ENCODE measurements at places on chromosomes 2 and 18. TPM values are rescaled to one million over a fixed set of nuclear protein-coding genes. Genes with fewer than 3 reads are reported as not detected.

DNA sequence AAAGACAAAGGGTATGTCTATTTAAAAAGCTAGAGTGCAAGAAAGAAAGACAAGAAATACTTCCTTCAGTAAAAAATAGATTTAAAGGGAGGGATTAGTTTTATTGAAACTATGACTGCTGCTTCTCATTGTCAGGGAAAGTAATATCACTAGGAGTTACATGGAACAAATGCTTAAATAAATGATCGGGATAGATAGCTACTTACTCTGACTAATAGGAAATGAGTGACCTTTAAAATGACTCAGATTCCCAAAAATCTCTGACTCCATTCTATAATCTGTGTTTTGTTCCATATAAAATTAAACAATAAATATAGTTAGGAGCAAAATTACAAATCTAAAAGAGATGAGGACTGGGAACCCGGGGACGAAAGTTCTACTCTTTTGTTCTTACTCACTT is 669.3 kb downstream of the NR4A2 start:
- DNase-seq: no peak

DNA sequence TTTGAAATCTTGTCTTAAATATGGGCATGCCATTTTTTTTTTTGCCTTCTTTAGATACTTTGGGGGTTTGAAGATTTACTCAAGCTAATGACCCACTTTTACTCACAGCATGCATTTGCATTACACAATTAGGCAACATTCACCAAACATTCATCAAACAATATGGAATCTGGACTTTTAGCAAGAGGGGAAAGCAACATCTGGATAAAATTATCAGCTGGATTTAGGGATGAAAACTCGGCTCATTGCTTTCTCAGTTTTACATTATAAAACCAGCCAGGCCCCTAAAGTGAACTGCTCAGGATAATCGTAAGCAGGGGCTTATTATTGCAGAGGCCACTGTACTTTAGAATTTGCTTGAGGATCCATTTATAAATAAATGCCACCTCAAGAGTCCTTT is 44.7 kb downstream of the SOX11 start:
- no peak for DNase-seq

DNA sequence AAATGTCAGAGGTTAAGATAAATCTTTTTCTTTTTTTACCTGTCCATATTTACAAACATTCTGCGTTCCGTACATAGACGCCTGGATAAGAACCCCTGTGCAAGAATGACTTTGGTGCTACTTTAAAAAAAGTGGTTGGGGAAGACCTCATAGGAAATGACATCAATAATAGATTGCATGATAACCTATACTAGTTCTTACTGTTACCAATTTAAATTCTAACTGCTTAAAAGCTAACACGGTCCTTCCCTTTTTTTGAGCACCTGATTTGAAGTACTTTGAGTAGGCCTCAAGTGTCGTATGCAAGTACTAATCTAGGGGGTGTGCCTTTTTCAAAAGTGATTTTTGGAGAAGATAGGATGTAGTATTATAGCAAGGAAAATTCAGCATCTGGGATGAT is 2.1 kb downstream of the SLC39A10 start:
- no peak for DNase-seq

GRCh38 chr2:212194396-212194795 is 344.2 kb downstream of the ERBB4 start:
- DNase-seq: no peak

DNA sequence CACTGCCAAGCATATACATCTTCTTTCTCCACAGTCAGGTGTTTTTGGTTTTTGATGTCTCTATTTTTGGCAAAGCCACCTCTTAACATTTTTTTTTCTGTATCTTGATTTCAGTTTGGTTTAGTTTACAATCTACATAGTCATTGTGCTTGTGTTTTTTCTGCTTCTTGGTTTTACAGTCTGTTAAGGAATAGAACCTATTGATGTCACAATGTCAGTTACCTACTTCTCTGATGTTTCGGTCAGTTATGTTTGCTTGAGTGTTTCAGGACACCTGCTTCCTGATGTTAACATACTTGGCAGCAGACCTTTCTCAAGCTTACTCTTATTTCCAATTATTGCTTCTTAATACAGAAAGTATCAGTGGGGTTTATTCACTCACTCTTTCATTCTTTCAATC is 253.3 kb downstream of the SPAG16 start:
- DNase-seq: no peak

DNA sequence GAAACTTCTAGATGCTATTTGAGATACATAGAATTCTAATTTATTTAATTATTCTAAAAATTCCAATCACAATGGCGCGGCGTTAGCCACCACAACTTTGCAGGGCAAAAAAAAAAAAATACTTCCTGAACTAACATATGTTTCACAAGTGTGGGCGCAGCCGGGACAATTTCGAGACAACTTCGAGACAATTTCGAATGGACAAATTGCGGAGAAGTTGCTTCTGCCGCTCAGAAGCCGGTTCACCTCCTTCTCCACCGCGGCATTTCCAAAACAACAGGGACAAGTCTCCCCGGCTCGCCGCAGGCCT is 842 bp downstream of the PAX3 start:
- DNase-seq: no peak

DNA sequence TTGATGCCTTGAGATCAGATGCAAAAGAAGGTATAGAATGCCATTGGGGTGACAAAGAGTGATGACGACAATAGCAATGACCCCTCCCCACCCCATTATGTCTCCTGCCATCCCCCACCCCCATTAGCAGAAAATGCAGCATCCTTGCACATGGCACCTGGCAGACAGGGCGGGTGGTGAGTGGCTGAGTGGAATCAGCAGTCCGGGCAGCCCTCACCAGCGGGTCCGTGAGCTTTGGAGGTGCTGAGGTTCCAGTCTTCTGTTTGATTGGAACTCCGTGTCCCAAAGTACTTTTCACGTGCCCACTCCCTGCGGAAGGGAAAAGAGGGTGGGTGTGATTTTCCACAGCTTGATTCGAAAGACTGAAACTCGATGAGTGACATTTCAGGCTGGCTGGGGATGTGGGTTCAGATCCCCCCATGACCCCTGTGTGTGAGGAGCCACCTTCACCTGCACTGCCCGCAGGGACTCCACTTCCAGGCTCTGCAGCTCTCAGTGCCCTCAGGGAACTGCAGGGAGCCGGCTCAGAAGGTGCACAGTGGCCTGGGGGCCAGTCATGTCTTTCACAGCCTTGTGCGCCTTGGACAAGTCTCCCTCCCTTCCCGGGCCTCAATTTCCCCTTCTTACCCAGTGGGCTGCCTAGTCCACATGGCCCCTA is 130.9 kb downstream of the GLI2 start:
- no peak for DNase-seq

GRCh38 chr18:5488844-5489243 is 55.0 kb downstream of the EPB41L3 start:
- DNase-seq: no peak

- DNase-seq: no peak
These were observed 45.4 kb upstream of the EHBP1 start for GRCh38 chr2:62660087-62660486.

DNA sequence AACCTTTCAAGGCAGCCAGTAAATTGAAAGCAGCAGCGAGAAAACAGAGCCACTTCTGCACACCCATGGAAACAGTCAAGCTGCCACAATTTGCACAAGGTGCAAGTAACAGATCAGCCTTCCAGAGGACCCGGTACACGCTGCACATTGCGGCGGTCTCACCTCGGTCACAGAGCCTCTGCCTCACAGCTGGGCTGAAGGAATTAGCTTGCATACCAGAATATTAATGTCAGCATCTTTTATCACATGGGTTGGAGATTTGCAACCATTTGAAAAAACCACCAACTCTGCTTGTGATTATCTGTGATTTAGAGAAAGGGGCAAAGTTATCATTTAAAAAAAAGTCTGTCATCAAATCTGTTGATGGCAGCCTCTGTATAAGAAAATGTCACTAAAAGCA is 330.5 kb upstream of the TCF4 start:
- no peak for DNase-seq

DNA sequence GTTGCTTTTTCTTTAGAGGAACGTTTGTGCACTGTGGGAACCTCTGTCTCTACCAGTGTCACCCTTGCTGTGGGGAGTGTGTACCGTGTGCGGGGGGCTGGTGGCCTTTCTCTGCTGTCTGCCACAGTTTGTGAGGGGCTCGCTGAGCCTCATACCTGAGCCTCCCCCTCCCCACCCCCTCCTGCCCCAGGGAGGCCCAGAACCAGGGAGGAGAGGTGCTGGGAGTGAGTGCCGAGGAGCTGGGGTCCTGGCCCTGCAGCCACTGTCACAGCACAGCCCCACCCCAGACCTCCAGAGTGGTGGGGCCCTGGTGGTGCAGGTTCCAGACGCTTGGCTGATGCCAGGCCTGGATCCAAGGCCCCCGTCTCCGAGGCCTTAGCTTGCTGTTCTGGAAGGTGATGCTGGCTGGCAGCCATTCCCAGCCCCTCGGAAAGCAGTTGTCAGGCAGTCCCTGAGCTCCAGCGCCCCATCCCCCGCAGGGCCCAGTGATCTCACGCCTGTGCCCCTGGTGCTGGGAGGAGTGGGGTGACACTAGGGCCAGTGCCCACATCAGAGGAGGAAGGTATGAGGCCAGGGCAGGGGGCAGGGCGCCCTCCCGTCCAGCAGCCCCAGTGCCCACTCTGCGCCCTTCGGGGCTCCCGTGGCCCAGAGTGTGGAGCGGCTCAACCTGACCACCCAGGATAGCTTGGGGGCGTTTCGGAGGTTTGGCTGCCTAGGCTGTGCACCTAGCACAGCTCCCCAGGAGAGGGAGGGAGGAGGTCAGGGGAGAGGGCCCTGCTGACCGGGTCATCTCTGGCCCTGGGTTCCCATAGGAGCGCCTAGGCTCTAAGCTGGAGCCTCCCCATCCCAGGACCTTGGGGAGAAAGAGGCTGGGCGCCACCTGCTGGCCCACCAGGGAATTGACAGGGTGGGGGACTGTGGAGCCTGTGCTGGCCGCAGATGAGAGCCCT is 53.0 kb upstream of the ALPP start:
- DNase-seq: no peak

- no peak for DNase-seq
These were observed 163.7 kb downstream of the PTGR3 start for GRCh38 chr18:75045272-75045671.

DNA sequence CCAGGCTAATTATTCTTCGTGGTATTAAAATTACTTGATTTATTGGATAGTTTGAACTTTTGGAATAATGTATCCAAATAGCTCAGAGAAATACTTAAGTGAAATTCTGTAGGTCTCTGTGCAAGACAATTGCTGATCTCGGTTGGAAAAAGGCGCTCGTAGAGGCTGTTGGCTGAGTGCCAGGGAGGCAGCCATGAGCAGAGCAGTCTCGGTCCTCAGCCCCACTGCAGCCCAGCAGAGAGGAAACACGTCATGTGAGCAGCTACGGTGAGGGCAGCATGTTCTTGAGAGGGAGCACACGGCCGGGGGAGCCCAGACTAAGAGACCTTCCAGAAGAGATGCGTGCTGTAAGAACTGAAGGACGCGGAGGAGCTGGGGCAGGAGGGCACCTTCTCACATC is 42.5 kb downstream of the DCDC2C start:
- DNase-seq: no peak

DNA sequence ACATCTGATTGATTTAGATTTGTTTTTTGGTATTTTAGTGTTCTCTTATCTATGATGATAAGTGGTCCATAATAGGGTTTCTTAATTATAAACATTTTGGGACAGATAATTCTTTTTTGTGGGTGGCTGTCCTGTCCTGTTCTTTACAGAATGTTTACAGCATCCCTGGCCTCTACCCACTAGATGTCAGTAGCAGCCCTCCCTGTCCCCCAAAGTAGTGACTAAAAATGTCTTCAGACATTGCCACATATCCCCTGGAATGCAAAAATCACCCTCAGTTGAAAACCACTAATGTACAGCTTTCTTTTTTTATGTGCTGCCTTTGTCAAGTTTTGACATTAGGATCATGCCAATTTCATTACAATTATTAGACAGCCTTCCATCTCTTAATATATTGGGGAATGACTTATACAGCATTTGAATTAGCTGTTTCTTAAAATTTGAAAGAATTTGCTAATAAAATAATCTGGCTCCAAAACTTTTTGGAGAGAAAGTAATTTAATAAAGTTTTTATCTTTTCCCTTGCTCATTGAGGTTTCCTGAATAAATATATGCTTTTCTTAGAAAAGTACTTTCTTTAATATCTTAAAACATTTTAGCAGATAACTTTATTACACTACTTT is 19.5 kb downstream of the WIPF1 start:
- no peak for DNase-seq

- no peak for DNase-seq
These were observed 173.6 kb upstream of the RAB6C start for GRCh38 chr2:129805899-129806298.

GRCh38 chr2:230600881-230601280 is 111.8 kb upstream of the CAB39 start:
- no peak for DNase-seq

- peak; percentile 82 for DNase-seq
These were observed 181.7 kb upstream of the ETAA1 start for GRCh38 chr2:67215214-67216055.

The PARD6G gene
- 31.1 TPM for polyA plus RNA-seq

The NLRC4 gene
- polyA plus RNA-seq: 0.98 TPM

The PTPRM gene
- 83.7 TPM for polyA plus RNA-seq

The CAD gene
- 58.9 TPM for polyA plus RNA-seq

The C2orf80 gene
- polyA plus RNA-seq: 0.96 TPM

The LDLRAD4 gene
- polyA plus RNA-seq: 9.0 TPM

The NEMP2 gene
- 13.7 TPM for polyA plus RNA-seq

The PPM1G gene
- 91.2 TPM for polyA plus RNA-seq
